Epithelial cell of esophagus (primary cell): ENCODE measurements at places on chromosomes 7 and 10.

DNA sequence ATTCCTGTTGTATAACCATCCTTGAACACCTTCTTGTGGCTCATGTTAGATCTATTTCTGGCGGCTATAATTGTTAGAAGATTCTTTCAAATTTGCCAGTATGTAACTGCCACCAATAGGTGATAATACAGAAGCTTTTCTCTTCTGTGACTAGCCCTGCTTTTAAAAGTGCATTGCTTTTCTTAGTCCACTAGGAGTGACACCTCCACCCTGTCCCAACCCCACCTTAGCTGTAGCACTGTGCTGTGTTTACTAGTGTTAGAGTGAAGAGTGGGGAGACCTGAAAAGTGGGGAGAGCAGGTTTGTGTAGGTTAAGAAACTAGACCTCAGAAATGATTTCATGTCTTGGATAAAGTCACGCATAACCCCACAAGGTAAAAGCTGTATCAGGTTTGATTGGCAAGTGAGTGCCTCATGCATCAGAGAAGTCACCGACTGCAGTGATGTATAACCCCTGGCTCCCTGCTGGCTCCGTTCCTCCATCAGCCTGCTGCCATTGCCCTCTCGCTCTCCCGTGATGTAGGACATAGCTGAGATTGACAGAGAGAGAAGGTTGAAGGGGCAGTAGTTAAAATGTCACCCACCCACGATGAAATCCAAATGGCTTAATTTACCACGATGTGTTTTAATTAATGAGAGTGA lies 12.5 kb downstream of the NPVF start:
- DNase-seq = no peak

GRCh38 chr10:48547981-48548380 lies 56.9 kb downstream of the ARHGAP22 start:
- no peak for DNase-seq

- DNase-seq = no peak
These were observed 138.1 kb downstream of the ADAM22 start for GRCh38 chr7:88071994-88072714.

- DNase-seq = peak; percentile 7
These were observed 392.1 kb upstream of the PODXL start for GRCh38 chr7:131948434-131949053.

DNA sequence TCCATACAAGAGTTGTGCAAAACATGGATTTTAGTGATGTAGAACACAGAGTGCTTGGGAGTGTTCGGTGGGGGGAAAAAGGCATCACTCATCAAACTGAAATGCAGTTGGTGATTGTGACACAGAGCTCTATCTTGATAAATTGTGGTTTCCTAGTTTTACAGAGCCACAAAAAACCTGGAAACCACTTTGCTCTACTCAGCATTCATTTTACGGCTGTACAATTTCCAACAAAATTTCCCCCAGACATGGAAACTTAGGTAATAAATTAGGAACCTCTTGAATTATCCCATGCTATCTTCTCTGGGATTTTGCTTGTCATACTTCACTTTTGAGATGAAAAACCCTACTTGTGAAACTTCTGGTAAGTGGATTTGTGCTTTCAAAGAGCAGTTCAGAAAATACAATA lies 614.9 kb upstream of the FZD8 start:
- DNase-seq = no peak
